ENCODE measurements at places on chromosomes 1 and 21.

GRCh38 chr1:2876846-2877245 is 75.4 kb upstream of the TTC34 start:
- no peak for DNase-seq

- DNase-seq = no peak
Measured at GRCh38 chr1:98965394-98965793, 39.3 kb downstream of the PLPPR5 start.

- DNase-seq = no peak
Measured at GRCh38 chr1:116291024-116291423, 82.0 kb upstream of the ATP1A1 start.

GRCh38 chr1:41291195-41291594 is 49.1 kb upstream of the SCMH1 start:
- no peak for DNase-seq

DNA sequence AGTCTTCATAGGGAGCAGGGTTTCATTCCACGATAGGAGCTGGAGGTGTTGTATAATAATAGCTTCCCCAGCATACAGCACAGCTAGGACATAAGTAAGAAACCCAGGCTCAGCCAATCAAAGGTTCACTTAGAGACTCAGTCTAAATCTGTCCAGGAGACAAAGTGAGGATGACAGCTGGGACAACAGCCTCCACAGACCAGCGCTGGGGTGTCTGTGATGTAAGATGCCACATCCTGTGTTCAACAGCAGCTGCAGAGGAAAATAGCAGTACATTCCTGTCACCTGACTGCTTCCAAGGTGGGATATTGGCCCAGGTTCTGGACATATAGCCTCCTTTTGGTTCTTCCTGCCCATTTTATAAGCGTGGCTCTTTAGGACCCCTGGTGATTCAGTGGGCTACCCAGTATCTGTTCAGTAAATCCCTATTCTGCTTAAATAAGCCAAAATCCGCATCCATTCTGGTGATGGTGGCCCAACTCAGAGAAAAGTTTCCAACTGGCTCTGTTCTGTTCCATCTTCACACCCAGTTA is 176.8 kb upstream of the SYT6 start:
- no peak for DNase-seq

DNA sequence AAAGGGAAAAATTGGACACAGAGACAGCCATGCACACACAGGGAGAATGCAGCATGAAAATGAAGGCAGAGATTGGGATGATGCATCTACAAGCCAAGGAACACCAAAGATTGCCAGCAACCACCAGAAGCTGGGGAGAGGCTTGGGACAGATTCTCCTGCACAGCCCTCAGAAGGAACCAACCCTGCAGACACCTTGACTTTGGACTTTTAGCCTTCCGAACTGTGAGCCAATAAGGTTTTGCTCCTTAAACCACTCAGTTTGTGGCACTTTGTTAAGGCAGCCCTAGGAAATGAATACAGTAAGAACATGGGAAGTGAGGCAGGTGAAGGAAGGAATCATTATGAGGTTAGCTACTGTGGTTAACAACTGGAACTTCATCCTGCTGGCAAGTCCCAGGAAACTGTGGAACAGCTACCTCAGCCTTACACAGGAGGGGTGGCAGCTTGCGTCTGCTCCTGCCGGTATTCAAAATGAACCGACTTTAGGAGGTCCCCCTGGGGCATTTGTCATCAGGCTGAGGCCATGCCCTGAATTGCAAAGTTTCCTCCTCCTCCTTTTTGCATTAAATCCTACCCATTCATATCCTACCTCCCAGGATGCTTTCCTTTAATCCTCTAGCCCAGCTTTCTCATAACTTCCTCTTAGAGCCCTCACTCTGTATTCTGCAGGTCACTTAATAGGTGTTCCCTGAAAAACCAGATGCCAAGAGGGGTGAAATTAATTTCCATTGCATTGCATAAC is 15.4 kb downstream of the CD247 start:
- no peak for DNase-seq

GRCh38 chr1:201709564-201710295 is 119.2 kb upstream of the IPO9 start:
- DNase-seq = peak; percentile 25

DNA sequence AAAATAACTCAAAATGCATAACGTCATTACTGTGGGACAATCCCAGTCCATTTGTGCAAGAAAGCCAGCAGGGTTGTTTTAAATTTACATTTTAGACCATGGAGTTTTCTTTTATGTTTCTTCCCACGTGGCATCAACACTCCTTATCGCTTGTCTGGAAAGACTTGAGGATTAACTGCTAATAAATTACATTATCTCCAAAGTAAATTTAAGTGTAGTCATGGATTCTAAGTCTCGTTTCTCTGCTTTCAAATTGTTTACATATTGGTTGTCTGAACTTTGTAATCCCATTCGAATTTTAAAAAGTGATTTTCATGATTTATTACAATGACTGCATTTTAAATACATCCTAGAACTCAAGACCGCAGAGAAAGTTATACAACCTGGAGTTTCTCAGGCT is 119.3 kb upstream of the ADAMTS5 start:
- DNase-seq = no peak

GRCh38 chr1:244599937-244600350 is 53.0 kb upstream of the DESI2 start:
- peak; percentile 20 for DNase-seq

DNA sequence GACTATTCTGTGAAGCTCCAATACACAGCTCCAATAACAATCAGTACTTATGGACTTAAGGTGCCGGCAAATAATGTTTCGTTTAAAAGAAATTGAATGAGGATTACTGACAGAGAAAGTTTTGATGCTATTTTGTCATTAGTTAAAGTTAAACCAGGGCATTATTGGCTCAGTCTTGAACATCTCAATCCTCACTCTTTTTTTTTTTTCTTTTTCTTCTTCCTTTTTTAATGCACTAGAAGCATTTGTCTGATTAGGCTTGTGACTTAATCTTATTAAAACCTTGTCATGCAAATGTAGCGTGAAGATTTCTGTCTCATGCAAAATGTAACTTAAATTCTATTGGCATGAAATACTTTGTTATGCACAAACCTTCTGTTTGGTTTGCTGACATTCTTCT is 346.8 kb upstream of the ADGRL2 start:
- no peak for DNase-seq

DNA sequence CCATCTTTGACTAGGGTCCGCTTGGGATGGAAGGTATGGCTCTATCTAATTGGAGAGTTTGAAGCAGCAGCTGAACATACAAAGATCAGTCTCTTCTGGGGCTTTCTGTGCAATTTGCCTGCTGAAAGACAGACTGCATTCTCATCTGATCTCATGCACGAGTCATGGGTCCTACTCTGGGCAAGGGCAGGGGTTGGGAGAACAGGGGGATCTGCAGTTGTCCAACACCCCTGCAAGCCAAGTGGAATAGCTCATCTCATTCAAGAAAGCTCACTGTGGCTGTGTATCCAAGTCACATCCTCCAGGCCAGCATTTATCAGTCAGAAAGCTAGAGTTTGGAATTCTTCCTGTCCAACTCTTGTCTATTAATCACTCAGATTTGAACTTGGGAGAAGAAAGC is 177.2 kb upstream of the C8B start:
- DNase-seq = no peak

DNA sequence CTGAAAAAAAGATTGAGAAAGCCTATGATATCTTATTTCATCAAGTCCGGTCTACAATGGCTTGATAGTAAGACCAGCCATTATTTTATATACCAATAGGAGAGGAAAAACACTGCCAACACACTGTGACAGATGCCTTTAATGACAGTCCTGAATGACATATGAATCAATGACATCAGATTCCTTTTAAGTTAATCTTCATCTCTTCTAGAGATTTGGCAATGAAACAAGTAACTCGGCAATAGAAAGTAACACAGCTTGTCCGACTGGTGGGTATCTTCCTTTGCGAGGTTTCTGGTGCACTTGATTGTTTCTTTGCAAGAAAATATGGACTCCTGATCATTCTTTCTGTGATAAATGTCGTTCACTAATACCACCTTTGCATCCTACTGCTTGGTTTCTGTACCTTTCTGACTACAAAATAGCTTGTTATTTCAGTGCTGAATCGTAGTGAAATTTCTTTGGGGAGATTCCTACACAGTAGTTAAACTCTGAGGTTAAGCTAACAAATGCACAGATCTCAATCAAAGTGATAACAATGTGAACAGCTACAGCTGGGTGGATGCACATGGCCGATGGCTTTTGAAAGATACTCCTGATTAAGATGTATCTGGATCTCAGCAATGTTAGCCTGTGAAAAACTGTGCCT is 104.7 kb downstream of the MRPS6 start:
- no peak for DNase-seq

- DNase-seq = no peak
Measured at GRCh38 chr1:172733815-172734214, 74.9 kb downstream of the FASLG start.

DNA sequence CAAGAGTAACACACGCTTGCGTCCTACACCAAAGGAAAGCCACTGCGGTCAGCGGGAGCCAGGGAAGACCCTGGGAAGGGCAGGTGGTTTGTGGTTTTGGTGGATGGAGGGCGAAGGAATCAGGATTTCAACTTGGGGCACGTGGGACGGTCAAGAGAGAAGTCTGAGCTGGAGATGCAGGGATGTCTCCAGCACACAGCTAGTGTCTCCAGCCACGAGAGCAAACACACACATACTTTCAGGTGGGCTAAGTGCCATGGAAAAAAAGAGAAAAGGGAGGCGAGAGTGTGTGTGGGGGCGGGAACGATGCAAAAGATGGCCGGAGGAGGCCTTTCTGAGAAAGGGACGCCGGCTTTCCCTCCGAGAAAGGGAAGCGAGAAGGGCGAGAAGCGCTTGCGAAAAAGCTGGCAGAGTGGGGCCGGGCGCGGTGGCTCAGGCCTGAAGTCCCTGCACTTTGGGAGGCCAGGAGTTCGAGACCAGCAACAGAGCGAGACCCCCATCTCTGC is 1.4 kb upstream of the SRRM1 start:
- DNase-seq = peak; percentile 43

GRCh38 chr1:107499139-107499744 is 358.4 kb downstream of the NTNG1 start:
- no peak for DNase-seq

DNA sequence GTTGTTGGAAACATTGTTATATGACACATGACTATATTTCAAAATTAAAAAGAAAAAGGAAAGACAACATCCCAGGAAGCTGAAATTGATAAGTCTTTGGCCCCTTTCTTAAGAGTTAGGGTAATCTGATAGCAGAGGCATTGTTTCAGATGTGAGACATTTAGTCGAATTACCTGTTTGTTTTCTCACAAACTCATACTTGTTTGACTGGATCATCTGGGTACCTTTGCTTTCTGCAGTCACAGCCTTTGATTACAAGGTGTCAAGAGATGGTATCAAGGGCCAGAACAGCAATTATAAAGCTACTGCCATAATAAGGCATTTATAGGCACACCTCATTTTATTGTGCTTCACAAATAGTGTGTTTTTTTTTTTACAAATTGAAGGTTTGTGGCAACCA is 136.3 kb downstream of the DUSP10 start:
- no peak for DNase-seq

DNA sequence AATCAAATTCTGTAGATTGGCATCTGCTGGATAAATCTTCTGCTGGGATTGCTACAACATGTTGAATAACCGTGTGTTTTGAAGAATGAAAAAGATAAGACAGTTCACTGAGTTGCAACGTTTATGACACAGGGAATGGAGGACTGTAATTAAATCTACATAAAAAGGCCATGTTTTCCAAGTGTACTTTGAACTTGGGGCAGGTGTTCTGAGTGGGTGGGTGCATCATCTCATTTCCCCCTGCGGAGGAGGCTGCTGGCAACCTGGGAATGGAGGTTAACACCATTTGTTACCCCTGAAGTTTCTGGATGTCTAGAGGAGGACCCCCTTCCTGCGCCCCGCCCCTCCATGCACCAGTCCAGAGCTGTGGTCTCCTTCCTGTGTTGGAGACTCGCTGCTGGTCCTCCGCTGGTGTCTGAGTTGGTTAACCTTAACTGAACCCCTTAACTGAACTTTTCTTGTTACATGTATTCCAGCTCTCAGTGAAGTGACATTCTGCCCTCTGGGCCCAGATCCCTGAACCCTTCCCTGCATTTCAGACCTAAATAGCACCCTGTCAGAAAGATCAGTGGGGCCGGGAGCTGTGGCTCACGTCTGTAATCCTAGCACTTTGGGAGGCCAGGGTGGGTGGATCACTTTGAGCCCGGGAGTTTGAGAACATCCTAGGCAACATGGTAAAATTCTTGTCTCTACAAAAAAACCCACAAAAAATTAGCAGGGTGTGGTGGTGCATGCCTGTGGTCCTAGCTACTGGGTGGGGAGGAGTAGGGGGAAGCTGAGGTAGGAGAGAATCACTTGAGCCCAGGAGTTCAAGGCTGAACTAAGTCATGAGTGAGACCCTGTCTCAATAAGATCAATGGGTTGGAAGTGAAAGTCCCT is 31.8 kb downstream of the UCK2 start:
- no peak for DNase-seq

GRCh38 chr1:90402893-90403849 is 313.9 kb downstream of the BARHL2 start:
- no peak for DNase-seq

DNA sequence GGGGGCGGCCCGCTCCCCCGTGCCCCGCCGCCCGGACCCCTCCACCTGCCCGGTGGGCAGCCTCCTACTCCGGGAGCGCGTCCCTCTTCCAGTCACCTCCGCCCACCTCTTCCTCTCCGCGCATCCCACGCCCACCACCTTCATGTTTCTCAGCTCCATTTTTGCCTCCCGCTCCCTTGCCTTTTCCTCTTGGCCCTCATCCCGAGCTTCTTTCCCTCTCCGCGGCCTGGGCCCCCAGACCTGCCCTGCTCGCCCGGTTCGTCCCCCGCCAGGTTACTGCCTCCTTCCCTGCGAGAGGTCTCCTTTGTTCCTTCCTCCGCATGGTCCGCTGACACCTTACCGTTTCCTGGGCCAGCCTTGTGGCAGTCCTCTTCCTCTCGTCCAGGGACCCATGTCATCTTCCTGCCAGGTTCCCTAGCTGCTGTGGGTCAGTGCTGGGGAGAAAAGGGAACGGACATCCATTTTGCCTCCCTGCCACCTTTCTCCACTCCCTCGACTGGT is 563 bp downstream of the QSOX1 start:
- DNase-seq = peak; percentile 20

DNA sequence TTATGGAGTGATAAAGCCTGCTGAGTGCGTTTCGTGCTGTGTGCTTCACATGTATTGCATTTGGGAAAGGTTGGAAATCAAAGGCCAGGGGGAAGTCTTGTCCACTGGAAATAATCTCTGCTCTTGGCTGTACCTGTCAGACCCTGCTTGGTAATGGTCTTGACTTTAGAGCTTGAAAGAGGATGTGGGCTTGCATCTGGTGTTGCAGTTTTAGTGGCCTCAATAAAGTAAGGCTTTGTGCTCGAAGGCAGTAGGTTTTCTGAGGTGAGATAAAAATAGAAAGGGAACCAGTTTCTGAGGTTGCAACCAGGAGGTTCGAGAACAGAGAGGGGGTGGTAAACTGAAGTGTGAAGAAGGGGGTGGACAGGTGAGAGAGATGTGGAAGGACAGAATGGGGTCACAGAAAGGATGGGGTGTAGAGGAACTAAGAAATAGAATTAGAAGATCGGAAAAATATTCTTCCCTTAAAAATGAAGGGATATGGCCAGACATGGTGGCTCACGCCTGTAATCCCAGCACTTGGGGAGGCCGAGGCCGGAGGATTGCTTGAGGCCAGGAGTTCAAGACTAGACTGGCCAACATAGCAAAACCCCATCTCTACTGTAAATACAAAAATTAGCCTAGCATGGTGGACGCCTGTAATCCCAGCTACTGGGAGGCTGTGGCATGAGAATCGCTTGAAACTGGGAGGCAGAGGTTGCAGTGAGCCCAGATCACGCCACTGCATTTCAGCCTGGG is 1.5 kb downstream of the S100PBP start:
- no peak for DNase-seq
